ENCODE measurements at places on chromosomes 2 and 18.

GRCh38 chr2:85852937-85853498, 35.8 kb downstream of the ST3GAL5 start:
- DNase-seq = no peak

DNA sequence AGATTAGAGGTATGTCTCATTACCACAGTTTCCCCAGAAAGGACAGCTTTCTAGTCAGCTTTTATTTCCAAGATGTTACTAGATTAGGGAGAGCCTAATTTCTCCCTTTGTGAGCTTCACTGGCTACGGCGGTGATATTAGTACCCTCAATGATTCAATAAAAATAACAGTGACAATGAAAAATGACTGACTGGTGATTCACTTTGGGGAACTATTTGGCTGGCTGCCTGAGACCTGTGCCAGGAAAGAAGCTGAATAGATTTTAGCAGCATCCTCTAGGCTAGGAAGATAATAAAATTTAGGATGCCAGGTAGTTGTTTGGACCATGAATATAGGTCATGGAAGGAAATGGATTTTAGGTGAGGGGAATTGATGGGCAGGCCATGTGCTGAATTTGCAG, 178.7 kb downstream of the FMNL2 start:
- DNase-seq = no peak

DNA sequence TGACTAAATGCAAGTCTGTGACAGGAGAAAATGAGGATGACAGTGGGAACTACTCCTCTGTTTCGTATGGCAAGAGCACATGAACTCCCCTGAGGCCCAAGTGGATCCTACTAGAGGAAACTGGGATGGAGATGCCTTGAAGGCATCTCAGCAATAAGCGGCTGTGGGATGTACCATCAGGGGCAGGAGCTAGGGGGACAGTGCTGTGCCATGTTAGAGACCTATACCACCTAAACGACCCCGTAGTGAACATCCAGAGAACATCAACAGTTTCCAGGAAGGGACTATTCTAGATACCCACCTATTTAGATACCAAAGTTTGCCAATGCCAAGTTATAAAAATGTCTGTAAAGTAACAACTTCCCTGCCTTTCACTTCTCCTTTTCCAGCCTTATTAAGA, 860.8 kb upstream of the ACVR2A start:
- no peak for DNase-seq

DNA sequence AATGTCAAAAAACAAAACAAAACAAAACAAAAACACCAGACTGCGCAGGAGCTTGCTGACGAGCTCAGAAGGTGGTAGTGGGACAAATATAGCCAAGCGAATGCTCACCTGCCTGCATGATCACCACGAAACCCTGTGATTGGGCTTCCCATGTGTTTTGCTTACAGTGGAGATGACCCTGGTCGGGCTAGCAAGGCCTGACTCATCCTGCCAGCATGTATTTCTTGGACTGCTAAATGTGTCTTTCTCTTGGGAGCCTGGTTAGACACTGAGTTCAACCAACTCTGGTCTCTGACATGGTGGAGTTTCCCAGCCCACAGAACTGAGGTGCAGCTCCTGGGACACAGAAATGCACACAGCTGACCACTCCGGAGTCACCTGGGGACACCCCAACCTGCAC, 30.7 kb upstream of the DUSP2 start:
- no peak for DNase-seq

Data from endothelial cell (in vitro differentiated cells).